Left hindlimb (tissue), 1 donor: ENCODE measurements at places on chromosomes 4 and X.

- DNase-seq, result peak; percentile 47
These were observed 27.5 kb upstream of the PDGFC start for GRCh38 chr4:156999175-156999517.

DNA sequence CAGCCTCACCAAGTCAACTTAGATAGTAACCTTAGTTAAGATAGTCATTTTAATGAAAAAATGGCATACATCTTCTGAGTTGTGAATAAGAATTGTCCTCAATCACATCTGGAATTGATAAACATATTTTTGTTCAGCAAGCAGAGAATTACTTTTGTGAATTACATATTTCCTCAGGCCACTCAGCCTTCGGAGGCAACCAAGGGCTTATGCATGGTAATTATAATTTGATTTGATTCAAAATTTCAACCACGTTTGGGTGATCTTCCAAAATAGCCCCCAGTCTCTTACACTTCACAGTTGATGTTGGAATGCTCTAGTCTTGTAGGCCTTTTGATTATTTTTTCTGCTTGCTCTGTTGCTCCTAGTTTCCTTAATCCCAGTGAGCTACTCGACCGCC, 63.4 kb downstream of the GALNTL6 start:
- DNase-seq, result no peak

DNA sequence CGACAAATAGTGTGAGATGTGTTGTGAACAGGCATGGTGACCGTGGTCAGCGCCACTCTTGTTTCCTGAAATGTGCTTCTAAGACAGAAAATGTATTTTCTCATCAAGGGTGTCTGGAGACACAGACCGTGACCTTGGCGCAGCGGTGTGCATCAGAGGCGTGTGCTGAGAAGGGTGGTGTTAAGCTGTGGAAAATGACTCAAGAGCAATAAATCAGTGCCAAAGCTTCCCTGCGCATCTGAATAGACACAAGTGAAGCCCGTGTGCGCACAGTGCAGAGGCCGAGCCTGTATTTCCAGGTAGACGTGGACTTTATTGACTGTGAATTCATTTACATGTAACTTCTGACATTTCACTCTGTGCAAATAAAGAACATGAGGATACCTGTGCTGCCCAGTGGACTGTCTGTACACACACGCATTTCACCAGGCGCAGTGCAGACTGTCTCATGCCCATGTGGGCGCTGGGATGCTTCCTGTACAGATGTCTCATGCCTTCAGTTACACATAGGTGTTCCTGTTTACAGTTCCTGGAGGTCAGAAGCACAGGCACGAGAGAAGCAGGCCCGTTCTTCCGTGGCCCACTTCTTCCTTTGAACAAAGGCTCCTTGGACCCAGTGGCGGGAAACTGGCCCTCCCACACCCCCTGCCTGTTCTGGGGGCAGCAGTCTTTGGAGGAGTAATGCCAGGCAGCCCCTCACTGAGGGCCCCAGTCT, 31.9 kb downstream of the NSG1 start:
- no peak for DNase-seq

DNA sequence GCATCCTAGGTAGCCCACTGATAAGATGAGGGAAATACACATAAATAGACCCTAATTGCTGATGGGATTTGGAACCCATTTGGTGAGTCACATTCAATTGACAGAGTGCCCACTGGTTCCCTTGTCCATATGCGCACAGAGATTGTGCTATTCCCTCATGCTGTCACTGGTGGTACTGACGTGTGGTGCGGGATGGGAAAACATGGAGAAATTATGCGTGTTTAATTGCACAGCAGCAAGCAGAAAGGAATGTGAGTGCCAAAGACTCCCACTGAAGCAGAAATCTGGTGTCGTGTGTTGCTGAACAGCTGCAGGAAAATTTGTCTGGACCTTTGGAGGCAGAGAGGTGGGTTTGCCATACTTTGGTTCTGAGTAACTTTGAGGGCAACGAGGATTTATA, 92.2 kb downstream of the NHSL2 start:
- DNase-seq, result no peak

DNA sequence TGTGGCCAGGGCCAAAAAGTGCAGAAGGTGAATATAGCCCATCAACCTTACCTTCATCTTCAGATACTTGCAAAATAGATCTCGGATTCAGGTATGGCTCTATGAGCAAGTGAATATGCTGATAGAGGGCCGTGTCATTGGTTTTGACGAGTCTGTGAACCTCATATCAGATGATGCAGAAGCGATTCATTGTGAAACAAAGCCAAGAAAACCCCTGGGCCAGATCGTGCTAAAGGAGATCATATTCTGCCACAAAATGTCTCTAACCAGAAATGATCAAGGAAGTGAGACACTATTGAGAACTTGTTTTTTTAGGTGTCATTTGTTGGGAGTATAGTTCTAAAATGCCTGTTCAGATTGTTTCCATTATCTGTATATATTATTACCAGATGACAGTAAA, 48.3 kb downstream of the PDK3 start:
- DNase-seq, result no peak

GRCh38 chr4:51932261-51932660, 87.9 kb downstream of the LRRC66 start:
- DNase-seq, result peak; percentile 52

DNA sequence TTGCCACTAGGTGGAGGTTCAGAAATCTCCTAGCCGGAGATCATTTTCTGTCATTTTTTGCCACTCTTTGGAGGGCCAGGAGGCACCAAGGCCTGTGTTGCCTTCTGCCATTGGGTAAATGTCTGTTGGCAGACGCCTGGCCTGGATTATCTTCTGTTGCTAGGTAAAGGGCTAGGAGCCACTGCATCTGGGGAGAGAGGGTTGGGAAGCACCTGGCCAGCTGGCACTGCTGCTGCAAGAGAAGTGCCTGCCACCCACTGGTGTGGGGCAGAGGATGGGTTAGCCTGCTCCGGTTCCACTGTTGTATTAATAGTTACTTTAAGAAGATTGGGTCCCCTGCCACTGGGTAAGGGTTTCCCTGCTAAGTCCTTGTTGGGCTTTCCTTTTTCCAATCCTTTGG, 58.1 kb downstream of the AWAT2 start:
- DNase-seq, result no peak

GRCh38 chrX:17848545-17849265, 12.4 kb downstream of the RAI2 start:
- DNase-seq, result no peak

DNA sequence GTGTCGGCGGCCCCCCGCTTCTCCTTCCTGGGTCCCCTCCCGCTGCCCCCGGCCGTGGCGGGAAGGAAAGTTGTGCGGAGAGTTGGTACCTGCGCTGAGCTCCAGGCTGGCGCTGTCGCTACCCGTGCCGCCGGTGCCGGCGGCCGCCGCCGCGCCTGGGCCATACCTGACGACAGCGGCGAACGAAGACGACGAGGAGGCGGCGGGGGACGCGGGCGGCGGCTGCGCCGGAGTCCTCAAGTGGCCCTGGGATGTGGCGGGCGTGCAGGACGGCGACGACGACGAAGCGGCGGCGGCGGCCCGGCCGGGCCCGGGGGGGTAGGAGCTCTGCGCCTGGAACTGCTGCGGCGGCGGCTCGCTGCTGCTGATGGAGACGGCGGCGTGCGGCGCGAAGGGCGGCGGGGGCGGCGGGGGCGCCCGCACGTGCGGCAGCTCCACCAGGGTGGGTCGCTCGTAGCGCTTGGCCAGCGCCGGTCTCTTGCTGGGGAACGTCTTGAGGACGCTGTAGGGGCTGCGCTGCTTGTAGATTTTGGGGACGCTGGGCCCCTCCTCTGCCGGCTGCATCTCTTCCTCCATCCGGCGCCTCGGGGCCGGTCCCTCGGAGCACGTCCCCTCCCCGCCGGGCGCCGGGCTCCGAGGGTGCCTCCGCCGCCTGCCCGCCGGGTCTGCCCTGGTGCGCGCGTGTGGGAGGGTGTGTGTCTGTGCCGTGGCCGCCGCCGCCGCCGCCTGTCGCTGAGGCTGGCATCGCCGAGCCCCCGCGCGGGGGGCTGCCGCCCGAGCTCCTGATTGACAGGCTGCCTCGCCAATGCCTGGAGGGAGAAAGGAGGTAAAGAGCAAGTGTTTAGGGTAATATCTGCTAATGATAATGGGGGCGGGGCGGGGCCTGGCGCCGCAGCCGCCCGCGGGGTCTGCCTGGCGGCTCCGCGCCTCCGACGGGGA, 618 bp downstream of the BEND4 start:
- peak; percentile 40 for DNase-seq

DNA sequence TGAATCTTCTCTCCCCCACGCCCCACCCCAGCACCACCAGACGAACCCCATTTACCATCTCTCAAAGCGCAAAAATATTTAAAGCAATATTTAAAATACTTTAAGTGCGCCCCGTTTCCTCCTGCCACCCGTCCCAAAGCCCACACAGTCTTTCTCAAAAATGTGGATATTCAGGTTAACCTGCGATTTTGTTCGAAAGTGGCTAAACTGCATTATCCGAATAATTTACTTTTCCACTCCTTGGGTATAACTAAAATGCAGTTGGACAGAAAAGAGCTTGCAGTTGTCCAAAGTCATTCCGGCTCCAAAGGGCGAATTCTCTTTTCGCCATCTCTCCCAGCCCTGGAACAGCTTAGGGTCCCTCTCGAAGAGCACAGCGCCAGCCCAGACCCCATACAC, 662 bp downstream of the SMIM43 start:
- DNase-seq, result no peak

DNA sequence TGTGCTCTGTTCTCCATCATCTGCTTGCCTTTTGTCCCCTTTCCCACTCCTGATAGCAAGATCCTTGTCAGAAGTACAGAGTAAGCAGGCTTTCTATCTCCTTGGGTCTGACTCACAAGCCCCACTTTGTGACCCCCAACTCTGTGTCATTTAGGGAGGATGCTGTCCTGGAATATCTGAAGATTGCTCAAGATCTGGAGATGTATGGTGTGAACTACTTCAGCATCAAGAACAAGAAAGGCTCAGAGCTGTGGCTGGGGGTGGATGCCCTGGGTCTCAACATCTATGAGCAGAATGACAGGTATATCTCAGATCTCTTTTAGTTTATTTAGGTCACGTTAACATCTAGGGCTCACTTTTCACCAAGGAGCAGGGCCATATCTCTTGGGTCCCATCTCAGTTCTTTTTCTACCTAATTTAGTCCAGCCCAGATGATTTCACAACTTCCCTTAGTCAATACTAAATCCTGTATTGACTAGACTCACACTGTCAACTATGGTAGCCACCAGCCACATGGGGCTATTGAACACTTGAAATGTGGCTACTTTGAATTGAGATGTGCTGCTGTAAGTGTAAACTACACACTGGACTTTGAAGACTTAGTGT, 64.3 kb downstream of the MSN start:
- no peak for DNase-seq

GRCh38 chrX:133741303-133741702, 244.1 kb downstream of the GPC3 start:
- DNase-seq, result no peak

GRCh38 chr4:102612210-102612609, 111.1 kb downstream of the NFKB1 start:
- no peak for DNase-seq

- no peak for DNase-seq
These were observed 5.3 kb downstream of the YIPF7 start for GRCh38 chr4:44646151-44646550.

- no peak for DNase-seq
These were observed 131.9 kb downstream of the RTL3 start for GRCh38 chrX:78527263-78527662.

DNA sequence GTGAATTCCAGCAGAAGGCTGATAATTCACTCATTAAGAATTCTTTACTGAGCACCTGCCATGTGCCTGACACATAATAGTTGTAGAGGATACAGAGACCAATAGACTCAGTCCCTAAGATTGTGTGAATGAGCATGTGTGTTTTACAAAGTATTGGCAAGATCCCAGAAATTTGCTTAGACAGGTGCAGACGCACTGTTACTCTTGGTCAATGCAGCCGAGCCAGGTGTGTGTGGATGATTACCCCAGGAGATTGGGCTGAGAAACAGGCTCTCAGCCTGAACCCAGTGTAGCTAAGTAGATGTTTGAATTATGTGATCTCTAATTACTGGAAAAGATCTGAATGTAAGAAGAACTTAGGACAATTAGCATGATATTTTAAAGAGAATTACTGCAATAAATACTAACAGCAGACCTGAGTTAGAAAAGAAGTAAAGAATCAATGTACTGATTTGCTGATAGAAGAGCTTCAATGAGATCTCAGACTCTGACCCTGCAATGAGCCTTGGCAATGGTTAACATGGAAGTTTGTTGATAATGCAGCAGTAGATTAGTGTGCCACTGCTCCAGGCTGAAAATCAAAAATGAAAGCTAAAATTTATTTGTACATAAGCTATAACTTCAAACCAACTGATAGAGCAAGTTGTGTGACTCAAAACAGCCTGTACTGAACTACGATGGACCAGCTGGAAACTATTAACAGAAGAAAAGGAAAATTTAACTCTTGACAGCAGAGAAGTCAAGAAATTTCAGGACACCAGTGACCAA, 32.2 kb upstream of the NDST4 start:
- DNase-seq, result no peak

DNA sequence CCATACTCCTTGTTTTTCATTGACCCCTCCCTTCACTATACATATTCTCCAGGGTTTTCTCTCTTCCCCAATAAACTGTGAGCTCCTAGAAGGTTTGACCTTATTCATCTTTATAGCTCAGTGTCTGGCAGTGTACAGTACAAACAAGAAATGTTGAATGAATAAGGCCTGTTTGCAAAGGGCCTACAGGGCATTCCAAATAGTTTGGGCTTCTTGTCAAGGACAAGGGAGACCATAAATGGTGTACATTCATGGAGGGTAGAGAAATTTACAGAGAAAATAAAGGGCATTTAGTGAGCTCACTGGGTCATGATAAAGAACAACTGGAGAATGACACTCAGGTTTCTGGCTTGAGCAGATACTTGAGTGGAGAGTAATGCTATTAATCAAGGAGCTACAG, 47.5 kb upstream of the EIF1AX start:
- DNase-seq, result no peak

GRCh38 chr4:56972809-56973208, 4.6 kb downstream of the NOA1 start:
- no peak for DNase-seq

DNA sequence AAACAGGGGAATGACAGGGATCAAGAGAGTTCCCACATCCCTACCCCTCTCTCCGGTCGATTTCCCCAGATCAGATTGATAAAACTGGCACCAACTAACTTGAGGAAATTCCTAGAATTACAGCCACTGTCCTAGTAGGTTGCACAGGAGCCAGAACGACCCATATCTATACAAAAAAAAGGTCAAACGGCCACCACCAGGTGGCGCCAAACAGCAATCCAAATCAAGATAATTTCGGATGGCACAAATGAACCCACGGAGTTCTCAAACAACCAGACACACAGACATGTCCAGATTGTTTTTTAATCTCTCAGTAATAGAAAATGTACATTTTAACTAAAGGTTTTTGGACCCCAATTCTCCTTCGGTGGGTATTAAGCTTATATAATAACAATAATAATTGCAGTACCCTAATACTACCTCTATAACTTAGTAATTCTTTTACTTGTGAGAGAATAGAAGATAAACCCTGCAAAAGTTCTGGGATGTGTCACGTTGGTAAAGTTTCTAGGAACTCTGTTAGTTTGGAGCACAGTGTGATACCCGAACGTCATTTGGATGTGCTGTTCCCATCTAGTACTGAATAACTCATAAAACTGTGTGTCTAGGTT, 212.6 kb downstream of the SPOCK3 start:
- DNase-seq, result peak; percentile 59
